ENCODE measurements at places on chromosomes 16 and 17.

- DNase-seq, result no peak
Measured at GRCh38 chr16:63933841-63934240, 1188.0 kb downstream of the CDH11 start.

GRCh38 chr17:64277831-64278562 lies 14.9 kb upstream of the TEX2 start:
- no peak for DNase-seq

DNA sequence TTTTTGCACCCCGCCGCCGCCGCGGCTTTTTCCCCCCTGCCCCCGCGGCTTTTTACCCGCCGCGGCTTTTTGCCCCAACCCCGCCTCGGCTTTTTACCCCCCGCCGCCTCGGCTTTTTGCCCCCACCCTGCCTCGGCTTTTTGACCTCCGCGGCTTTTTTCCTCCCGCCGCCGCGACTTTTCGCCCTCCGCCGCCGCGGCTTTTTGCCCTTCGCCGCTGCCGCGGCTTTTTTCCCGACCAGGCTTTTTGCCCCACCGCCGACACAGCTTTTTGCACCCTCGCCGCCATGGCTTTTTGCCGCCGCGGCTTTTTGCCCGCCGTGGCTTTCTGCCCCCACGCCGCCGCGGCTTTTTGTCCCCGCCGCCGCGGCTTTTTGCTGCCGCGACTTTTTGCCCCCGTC lies 137.0 kb upstream of the TP53TG3D start:
- DNase-seq, result peak; percentile 19

GRCh38 chr16:28935924-28936783 lies 4.4 kb downstream of the CD19 start:
- peak; percentile 80 for DNase-seq

GRCh38 chr17:64772845-64773299 lies 110.8 kb upstream of the SMURF2 start:
- peak; percentile 44 for DNase-seq

DNA sequence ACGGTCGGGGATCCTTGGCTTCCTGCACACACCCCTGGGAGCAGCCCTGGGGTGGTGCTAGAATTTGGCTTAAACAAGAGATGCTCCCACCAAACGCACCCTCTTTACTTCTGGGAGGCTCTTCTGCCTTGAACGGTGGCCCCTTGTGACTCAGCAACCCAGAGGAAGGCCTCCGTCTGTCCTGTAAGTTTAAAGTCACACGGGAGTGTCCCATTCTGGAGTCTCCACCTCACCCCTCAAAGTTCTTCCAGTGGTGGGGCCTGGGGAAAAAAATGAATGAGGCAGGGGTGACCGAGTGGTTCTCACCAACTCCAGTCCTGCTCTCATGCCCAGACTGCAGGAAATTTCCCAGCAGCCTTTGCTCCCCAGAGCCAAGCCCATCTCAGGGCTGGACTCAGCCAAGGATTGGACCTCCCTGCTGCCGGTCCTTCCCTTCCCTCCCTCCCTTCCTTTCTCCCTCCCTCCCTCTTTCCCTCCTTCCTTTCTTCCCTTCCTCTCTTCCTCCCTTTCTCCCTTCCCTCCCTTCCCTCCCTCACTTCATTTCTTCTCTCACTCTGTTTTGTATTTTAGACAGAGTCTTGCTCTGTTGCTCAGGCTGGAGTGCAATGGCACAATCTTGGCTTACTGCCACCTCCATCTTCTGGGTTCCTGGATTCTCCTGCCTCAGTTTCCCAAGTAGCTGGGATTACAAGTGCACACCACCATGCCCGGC lies 11.4 kb downstream of the ITGAD start:
- no peak for DNase-seq

DNA sequence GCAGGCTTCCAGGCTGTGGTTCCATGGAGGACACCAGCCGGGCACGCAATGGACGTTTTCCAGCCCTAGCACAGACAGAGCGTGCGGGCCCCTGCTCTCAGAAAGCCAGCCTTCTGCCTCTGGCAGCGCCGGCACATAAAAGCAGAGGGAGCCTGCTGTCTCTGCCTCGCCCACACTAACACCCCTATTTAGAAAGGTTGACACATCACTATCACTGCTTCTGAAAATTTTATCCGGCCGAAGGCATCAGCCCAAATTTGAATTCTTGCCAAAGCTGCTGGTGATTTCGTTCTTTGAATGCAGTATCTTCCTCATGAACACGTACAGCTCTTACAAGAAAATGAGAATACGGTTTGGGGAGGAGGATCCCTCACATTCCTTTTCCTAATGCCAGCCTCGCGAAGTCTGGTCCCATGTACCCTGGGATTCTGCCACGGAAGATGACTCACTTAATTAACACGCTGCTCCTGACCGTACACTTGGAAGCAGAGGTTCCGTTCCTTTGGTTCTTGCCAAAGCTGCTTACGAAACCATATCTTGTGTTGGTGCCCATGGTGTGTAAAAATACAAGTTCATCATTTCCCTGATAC lies 1.3 kb upstream of the RAB11FIP3 start:
- DNase-seq, result no peak

- DNase-seq, result no peak
Measured at GRCh38 chr16:24918641-24919040, 72.9 kb downstream of the SLC5A11 start.

DNA sequence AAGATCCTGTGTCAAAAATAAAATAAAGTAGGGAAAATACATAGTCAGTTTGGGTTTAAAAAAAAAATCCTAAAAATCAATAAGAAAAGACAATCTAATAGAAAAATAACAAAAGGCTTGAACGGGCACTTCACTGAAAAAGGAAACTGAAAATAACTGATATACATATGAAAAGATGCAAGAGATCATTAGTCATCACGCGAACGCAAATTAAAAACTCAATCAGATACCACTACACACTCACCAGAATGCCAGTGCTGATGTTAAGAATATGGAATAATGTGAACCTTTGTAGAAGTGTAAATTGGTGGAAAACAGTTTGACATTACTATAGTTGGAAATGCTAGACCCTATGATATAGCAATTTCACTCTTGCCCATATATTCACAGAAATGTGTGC lies 14.6 kb downstream of the GNGT2 start:
- DNase-seq, result no peak

DNA sequence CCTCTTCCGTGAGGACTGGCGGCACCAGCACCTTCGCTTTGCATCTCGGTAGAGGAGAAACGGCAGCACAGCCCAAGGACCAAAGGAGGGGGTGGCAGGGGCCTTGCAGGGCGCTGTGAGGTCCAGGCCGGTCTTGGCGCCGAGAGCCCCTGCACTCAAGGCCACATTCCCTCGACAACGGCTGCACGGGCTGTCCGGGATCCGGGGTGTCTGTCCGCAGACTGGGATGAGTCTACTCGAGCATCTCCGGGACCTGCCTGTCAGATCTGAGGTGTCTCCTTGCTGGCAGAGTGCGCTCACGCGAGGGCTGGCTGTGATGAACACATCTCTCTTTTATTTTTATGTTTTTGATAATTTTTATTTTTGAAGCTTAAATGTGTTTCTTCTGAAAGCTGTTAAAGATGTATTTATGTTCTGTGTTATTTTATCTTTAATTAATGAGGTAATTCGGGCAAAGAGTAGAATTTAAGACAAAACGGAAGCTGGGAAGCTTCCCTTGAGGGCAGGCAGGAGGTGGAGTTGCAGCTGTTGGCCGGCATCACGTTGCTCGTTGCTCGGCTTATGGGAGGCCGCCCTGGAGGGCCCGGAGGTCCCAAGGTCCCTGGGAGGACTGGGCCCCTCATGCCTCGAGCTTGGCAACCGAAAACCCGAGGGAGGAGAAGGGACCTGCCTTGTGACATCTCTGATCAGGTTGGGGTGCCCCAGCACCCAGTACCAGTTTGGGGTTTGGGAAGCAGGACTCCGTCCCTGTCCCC lies 4.3 kb downstream of the SOX8 start:
- no peak for DNase-seq

GRCh38 chr16:75256696-75257343 lies 5.4 kb upstream of the BCAR1 start:
- DNase-seq, result peak; percentile 66
